ENCODE measurements at places on chromosomes 13 and 19. TPM values are rescaled to one million over a fixed set of nuclear protein-coding genes. Genes with fewer than 3 reads are reported as not detected.

DNA sequence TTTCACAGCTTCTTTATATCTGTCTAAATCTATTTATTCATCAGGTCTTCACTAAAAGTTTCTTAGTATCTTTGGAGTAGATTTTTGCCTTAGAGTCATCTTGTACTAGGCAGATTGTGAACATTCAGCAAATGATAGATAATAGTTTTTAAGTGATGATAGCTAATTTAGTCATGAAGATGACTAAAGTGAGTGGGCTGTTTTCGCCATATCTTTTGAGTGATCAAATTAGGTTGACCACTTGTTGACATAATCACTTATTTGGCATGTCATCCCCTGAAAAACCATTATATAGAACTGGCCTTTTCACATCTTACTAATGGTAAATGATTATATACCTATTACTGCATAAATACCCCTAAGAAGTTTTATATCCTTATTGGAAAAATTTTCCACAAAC lies 999.2 kb downstream of the PCDH17 start:
- no peak overlapping the region for H3K27ac ChIP-seq
- no peaks in the 10 kb centered on the region for H3K36me3 ChIP-seq
- no peaks in the 10 kb centered on the region for H3K4me1 ChIP-seq
- DNase-seq: no peak
- no peaks in the 10 kb centered on the region for H3K27me3 ChIP-seq

The KCNN4 gene
- 185 TPM for total RNA-seq

GRCh38 chr19:5567970-5568407 lies 236 bp upstream of the TINCR start:
- no peak overlapping the region for H3K4me3 ChIP-seq
- no peak for DNase-seq
- no peaks in the 10 kb centered on the region for H3K4me1 ChIP-seq
- H3K27me3 ChIP-seq: peaks cover 9% of the 10 kb centered on the region
- no peak overlapping the region for H3K27ac ChIP-seq
- no peaks in the 10 kb centered on the region for H3K36me3 ChIP-seq

GRCh38 chr13:109771926-109772325 lies 14.5 kb downstream of the IRS2 start:
- peaks cover 13% of the 10 kb centered on the region for H3K4me1 ChIP-seq
- no peak for DNase-seq
- H3K27ac ChIP-seq: no peak overlapping the region
- no peaks in the 10 kb centered on the region for H3K36me3 ChIP-seq
- peaks cover 2% of the 10 kb centered on the region for H3K27me3 ChIP-seq

GRCh38 chr13:32829269-32829668 lies 187.0 kb upstream of the KL start:
- DNase-seq: no peak
- H3K36me3 ChIP-seq: no peaks in the 10 kb centered on the region
- no peaks in the 10 kb centered on the region for H3K4me1 ChIP-seq
- no peaks in the 10 kb centered on the region for H3K27me3 ChIP-seq

DNA sequence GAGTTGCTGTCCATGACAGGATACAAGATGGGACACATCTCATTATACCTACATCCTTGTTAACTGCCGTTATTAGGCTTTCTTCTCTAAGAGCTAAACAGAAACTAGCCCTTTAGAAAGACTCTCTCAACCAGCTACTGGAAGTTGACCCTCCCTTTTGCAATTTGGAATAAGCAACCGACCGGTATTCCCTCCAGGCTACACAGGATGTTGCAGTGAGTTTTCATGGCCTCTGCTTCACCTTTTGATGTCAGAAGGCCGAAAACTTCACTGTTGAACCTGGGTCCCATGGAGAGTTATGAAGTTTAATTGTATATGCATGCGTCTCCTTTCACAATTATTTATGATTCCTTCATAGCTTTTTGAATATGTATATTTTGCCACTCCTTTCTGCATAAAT lies 1042.5 kb upstream of the SPRY2 start:
- H3K27ac ChIP-seq: no peak overlapping the region
- no peaks in the 10 kb centered on the region for H3K36me3 ChIP-seq
- no peak for DNase-seq

DNA sequence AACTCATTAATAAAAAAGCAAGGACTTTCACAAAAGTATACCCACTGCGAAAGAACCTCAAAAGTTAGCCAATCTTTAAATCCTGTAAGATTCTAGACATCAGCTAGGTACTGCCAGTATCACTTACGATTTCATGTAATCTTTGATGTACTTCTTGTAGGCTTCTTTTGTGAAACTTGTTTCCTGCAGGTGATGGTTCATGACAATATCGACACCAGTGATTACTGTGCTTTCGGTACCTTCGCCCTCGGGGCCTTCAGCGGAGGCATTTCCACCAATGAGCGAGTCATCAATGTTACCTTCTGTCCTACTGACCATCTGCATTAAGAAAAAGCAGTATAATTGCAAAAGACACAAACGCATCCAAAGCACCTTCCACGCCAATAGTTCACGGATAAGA lies 1.1 kb downstream of the TPT1 start:
- peaks cover 68% of the 10 kb centered on the region for H3K4me1 ChIP-seq
- peak overlapping the region; percentile 99 for H3K4me3 ChIP-seq
- no peaks in the 10 kb centered on the region for H3K27me3 ChIP-seq
- H3K36me3 ChIP-seq: peaks cover 61% of the 10 kb centered on the region

GRCh38 chr19:38839816-38840582 lies 8.4 kb upstream of the ECH1 start:
- DNase-seq: no peak
- H3K36me3 ChIP-seq: peaks cover 73% of the 10 kb centered on the region
- H3K27ac ChIP-seq: no peak overlapping the region
- no peaks in the 10 kb centered on the region for H3K27me3 ChIP-seq
- no peak overlapping the region for H3K4me3 ChIP-seq
- peaks cover 52% of the 10 kb centered on the region for H3K4me1 ChIP-seq

GRCh38 chr13:52736891-52737290 lies 2.7 kb downstream of the CNMD start:
- no peak overlapping the region for H3K27ac ChIP-seq
- H3K4me3 ChIP-seq: no peak overlapping the region
- H3K36me3 ChIP-seq: no peaks in the 10 kb centered on the region
- no peak for DNase-seq
- peaks cover 47% of the 10 kb centered on the region for H3K27me3 ChIP-seq

DNA sequence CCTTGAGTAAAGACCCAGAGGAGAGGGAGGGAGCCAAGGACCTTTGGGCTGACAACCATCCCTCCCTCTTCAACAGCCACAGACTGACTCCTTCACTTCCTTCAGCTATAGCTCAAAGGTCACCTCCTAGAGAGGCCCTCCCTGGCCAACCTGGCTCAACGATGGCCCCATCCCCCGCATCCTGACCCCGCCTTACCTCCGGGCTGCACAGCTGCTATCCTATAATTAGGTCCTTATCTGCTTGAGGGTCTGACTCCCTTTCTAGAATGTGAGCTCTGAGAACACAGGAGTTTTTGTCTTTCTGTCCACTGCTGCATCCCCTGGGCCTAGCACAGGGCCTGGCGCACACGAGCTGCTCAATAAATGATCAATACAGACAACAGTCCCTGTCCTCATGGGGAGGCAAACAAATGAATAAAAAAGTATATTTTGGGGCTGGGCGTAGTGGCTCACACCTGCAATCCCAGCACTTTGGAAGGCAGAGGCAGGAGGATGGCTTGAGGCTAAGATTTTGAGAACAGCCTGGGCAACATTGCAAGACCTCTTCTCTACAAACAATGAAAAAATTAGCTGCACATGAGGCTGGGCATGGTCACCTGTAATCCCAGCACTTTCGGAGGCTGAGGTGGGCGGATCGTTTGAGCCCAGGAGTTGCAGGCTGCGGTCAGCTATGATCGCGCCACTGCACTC lies 6.6 kb upstream of the LGALS4 start:
- DNase-seq: no peak
- peak overlapping the region; percentile 48 for H3K27ac ChIP-seq

The SHISA7 gene
- not detected for total RNA-seq

DNA sequence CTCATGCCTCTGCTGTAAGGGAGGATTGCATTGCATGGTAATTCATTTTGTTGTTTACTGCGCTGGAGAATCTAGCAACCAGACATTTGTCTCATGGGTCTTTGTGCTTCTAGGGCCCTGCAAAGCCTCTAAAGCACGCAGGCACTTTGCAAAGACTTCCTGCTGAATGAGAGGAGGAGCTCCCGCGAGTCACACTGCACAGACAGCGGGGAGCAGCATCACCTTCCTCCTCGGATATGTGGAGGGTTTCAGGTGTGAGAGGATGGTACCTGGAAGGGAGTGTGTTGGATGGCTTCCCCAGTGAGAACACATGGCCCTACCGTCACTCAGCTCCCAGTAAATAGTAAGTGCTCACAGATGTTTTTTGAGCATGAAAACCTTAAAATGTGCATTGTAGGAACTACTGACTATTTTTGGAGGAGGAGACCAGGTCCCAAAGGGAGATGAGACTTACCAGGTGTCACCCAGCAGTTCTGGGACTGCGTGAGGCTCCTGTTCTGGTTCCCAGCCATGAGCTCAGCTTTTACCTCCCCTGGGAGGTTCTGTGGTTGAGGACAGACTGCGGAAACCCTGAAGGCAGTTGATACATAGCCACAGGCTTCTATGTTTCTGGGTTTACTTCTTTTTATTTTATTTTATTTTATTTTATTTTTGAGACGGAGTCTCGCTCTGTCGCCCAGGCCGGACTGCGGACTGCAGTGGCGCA lies 278.0 kb downstream of the FGF9 start:
- no peaks in the 10 kb centered on the region for H3K4me1 ChIP-seq
- H3K27me3 ChIP-seq: no peaks in the 10 kb centered on the region
- DNase-seq: no peak
- no peak overlapping the region for H3K4me3 ChIP-seq
- no peak overlapping the region for H3K27ac ChIP-seq

DNA sequence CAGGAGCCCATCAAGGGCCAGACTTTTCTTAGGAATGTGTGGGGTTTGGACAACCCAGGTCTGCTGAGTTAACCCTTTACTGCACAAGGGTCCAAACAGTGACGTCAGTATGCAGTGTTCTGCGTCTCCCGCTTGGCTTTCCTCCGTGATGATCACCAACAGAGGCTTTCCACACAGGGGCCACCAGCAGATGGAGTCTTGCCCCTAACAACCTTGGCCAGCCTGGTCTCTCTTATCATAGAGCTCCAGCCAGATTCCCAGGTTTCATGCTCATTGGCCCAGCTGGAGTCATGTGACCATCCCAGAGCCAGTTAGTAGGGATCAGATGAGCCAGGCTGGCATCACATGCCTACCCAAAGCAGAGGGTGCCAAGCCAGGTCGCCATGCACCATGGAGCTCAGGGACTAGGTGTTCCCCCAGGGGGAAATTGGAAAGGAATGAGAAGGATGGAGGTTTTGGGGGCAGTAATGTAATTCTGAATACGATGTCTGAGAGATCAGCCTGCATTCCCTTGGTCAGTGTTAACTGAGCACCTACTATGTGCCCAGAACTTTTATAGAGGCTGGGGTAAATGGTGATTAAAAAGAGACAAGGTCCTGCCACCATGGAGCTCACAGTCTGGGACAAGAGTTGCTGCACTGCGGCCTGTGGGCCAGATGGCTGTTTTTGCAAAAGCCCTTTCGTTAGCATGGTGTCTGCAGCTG lies 61.2 kb downstream of the MYH14 start:
- DNase-seq: no peak
- H3K27me3 ChIP-seq: peaks cover 2% of the 10 kb centered on the region
- no peaks in the 10 kb centered on the region for H3K4me1 ChIP-seq
- H3K27ac ChIP-seq: no peak overlapping the region
- H3K4me3 ChIP-seq: no peak overlapping the region

GRCh38 chr13:50535050-50535449 lies 308.4 kb downstream of the DLEU7 start:
- peaks cover 12% of the 10 kb centered on the region for H3K27me3 ChIP-seq
- H3K4me3 ChIP-seq: no peak overlapping the region
- H3K4me1 ChIP-seq: peaks cover 5% of the 10 kb centered on the region
- DNase-seq: no peak

The CCNE1 gene
- total RNA-seq: 58.4 TPM

- no peaks in the 10 kb centered on the region for H3K4me1 ChIP-seq
- H3K27ac ChIP-seq: no peak overlapping the region
- H3K36me3 ChIP-seq: no peaks in the 10 kb centered on the region
Observed at GRCh38 chr19:35299523-35300338, 7.8 kb downstream of the MAG start.

GRCh38 chr19:928471-929202 lies 2.8 kb downstream of the ARID3A start:
- H3K36me3 ChIP-seq: peaks cover 3% of the 10 kb centered on the region
- peak overlapping the region; percentile 22 for H3K4me3 ChIP-seq
- no peaks in the 10 kb centered on the region for H3K4me1 ChIP-seq
- H3K27me3 ChIP-seq: no peaks in the 10 kb centered on the region
- H3K27ac ChIP-seq: no peak overlapping the region
- no peak for DNase-seq

- H3K27me3 ChIP-seq: no peaks in the 10 kb centered on the region
- H3K27ac ChIP-seq: no peak overlapping the region
- no peaks in the 10 kb centered on the region for H3K4me1 ChIP-seq
- no peaks in the 10 kb centered on the region for H3K36me3 ChIP-seq
- no peak for DNase-seq
Observed at GRCh38 chr13:111330066-111330610, 9.7 kb downstream of the TEX29 start.

DNA sequence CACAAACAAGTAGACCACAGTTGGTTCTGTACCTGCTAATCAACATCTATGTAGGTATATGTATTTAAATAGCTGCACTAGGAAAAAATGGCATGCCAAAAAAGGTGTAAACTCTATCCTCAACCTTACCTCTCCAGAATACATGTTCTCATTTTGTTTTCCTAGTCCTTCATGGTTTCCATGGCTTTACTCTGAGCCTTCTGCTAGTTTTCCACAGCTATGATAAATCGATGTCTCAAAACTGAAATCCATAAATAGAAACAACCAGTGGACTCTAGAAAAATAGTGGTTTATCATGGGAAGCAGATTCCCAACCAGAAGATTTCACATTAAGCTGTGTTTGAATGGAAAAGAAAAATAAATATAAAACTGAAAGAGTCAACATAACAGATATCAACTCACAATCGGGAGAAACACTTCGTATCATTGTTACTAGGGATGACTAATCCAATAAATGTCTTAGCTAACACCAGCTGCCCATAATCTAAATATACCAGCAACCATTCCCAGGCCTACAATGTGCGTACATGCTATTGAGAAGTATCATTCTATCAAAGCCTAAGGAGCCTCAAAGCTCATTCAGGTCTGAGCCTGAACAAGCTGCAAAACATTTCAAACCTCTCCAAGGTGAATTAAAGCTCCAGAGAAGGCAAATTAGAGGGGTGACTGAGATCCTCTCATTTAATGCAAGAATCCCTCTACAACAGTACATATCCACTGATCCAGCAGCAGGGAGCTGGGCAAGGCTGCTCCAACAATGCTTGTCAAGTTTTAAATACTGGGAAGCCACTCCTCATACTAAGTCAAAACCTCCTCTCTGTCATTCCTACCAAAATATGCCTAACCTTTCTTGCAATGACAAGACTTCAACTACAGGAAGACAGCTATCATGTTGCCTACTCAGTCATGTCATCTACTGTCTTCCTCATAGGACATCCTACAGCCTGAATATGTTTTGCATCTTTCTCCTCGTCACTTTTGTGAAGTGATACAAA lies 90.2 kb downstream of the KCTD12 start:
- H3K27me3 ChIP-seq: no peaks in the 10 kb centered on the region
- no peak overlapping the region for H3K27ac ChIP-seq
